PC-3 (cell line): ENCODE measurements at places on chromosomes 3 and 15.

GRCh38 chr3:16299746-16300145, 34.7 kb downstream of the OXNAD1 start:
- DNase-seq = no peak

DNA sequence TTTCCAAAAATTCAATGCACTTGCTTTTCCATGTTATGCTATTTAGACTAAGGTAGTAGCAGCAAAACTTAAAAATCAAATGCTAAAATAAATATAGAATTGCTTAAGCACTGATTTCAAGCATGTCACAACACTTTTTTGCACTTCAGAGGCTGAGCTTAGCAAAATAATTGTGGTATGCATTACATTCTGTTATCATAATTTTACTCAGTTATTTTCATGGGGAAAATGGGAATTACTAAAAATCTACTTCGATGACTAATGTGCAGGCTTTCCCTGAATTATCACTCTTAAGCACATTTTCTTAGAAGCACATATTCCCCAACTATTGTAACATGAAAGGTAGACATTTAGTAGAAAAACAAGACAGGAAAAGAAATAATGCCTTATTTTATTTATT, 322.4 kb upstream of the CBLB start:
- no peak for DNase-seq

DNA sequence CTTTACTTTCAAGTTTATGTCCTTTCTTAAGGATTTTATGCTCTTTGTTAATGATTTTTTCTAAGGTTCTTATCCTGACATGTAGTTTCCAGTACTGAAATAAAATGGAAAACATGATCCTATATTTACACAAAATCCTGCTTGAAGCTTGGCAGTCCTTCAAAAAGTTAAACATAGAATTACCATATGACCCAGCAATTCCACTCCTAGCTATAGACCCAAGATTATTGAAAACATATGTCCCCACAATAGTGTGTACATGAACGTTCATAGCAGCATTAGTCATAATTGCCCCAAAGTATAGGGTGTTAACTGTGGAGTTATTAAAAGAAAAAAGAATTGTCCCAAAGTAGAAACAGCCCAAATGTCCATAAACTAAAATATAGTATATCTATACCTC, 33.2 kb downstream of the ITGB5 start:
- no peak for DNase-seq

DNA sequence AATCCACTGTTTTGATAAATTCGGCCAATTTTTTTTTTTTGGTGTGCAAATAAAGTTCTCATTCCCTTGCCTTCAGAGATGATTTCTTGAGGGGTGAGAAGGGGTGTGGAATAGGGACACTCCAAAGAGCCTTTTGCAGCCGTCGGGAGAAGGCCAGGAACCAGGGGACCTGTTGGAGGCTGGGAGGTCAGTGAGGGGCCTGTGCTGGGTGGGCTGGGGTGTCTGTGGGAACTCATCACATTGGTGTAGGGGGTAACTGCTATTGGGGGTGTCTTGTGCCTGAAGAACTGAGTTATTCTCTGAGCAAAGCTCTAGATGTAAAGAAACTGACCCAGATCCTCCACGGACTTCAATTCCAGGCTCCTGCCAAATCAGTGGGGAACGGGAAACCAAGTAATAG, 13.5 kb upstream of the SKIC8 start:
- no peak for DNase-seq

GRCh38 chr3:53583161-53583690, 88.8 kb downstream of the CACNA1D start:
- no peak for DNase-seq

- DNase-seq = no peak
Observed at GRCh38 chr15:91694131-91694830, 159.2 kb upstream of the SLCO3A1 start.

GRCh38 chr15:72230197-72231065, 559 bp downstream of the PKM start:
- peak; percentile 72 for DNase-seq

DNA sequence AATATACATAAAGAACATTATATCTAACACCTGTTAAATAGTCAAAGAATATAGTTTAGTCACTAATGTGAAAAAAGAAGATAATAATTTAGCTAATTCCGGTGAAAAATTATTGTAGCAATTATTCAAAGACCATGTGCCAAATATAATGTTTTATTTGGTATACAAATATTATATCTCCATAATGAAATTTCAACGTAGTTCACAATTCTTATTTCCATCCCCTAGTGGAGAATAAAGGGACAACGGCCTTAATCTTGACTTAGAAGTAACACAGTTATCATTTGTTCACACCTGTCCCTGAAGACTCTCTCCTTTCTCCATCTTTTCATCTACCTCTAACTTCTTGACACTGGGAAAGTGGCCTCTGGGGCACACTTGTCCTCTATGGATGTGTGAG, 213.4 kb downstream of the ERC2 start:
- DNase-seq = peak; percentile 22

DNA sequence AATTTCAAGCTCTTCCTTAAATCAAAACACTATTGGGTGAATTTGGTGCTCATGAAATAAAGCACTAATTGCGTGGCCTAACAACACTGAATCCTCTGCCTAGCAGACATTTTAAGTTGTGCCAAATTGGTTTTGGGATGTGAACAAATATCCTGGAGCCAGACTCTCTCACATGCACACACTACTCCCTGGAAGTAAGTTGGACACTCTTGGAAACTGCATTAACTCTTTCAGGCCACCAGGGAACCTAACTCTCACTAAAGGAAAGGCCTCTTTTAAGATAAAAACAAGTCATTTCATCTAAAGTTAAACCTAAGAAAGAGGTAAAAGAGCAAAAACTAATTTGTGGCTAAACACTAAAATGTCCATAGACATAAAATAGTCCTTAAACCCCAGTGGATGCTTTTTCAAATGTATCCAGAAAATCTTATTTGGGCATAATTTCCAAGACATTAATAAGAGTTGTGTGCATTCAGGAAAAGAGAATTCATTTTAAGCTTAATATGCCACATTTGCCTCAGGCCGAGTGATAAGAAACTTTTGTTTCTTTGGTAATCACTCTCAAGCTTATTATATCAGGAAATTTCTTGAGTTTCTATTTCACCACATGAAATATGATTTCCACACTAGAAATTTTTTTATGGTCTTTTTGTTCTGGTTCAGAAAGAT, 61.8 kb downstream of the ZBTB20 start:
- peak; percentile 15 for DNase-seq

DNA sequence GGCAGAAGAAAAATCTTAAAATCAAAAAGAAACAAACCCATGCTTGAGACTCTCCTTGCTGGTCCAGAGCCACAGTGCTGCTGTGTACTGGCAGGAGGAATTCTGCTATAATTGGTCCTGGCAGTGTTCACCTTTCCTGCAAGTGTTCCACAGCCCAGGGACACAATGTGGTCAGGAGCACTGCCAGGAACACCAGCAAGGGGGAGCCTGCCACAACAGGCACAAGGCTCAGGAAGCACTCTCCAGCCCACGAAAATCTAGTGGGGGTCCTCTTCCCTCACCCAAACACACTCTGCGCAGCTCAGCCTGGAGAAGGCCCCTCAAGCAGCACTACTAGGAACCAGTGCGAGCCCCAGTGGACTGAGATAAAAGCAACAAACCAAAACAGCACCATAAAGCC, 92.9 kb downstream of the UBE3A start:
- no peak for DNase-seq

DNA sequence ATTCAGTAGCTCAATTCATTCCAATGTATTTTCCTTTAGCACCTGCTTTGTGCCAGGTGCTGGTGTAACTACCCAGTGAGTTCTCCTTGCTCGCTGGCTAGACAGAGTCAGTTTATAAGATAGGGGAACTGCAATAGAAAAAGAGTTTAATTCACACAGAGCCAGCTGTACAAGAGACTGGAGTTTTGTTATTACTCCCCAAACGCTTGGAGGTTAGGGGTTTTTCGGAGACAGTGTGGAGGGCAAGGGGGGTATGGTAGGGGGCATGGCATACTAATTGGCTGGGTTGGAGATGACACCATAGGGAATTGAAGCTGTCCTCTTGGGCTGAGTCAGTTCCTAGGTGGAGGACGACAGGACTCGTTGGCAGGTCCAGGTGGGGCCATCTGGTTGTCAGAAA, 5.4 kb upstream of the CFAP91 start:
- no peak for DNase-seq

GRCh38 chr15:66498501-66499386, 1.2 kb upstream of the SNAPC5 start:
- peak; percentile 50 for DNase-seq

GRCh38 chr3:63918321-63918720, 6.1 kb upstream of the SCAANT1 start:
- DNase-seq = peak; percentile 39

DNA sequence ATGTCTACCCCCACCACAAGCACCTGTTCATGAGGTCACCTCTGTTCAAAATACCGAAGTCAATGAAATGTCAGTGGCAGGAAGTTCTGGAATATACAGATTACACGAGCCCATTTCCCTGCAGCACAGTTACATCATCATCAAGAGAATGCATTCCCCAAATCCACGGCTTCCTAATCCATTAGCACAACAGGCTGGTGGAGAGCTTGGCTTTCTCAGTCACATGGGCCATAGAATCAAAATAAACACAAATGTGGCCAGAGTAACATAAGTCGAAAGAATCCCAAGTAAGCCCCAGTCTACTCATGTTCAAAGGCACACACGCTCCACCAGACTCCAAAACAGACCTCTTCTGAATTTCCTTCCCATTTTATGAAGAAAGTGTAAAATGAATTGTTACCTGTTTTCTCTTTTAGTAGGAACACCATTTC, 419.3 kb downstream of the MAGI1 start:
- DNase-seq = no peak

DNA sequence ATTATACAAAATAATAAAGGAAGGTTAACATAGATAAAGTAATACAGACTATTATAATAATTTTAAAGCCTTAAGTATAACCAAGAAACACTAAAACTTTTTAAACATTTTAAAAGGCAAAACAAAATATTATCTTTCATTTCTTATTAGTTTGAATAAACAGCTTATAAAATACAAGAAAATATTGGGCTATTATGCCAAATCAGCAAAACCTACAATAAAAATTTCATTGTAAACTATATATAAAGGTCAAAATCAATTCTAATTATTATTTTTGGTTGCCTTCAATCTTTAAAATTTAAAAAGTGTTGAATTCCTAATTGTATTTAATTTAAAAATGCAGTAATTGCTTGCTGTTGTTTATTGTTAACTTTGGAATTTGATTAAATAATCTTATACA, 430.0 kb downstream of the ROBO1 start:
- DNase-seq = no peak

DNA sequence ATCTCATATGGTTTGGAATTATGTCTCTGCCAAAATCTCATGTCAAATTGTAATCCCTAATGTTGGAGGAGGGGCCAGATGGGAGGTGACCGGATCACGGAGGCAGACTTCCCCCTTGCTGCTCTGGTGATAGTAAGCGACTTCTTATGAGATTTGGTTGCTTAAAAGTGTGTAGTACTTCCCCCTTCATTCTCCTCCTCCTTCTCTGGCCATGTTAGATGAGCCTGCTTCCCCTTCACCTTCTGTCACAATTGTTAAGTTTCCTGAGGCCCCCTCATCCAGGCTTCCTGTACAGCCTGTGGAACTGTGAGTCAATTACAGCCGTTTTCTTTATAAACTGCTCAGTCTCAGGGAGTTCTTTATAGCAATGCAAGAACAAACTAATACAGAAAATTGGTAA, 51.1 kb downstream of the NEDD4 start:
- no peak for DNase-seq

DNA sequence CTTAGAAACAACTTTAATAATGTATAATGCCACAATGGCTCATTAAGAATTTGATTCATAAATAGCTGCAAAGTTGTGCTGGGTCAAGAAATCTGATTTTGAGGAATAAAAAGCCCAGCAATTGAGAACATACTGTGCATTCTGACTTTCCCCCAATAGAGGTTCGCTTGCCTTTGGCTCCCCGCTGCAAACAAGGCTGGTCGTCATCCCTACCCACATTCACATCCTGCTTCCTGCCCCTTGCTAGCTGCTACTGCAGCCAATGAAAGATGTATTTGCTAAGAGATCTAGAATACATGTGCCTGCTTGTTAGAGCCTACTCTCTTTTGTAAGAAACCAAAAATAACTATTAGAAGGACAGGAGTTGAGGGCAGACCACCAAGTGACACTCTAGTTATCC, 51.8 kb upstream of the GUCA1C start:
- DNase-seq = no peak

DNA sequence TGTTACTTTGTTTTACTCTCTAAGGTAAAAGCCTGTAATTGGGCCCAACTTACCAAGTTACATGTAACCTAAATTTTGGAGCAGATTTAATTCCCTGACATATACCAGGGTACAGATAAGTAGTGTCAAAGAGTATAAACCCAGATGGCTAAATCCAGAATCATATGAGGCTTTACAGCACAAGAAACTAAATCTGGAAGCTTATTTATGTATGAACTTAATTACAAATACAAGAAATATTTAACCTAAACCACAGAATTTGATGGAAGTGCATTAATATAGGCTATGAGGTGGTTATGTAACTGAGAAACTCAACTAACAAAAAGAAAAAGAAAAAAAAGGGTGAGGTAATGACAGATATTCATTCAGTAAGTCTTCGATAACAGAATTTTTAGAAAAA, 930.2 kb upstream of the ALCAM start:
- no peak for DNase-seq

DNA sequence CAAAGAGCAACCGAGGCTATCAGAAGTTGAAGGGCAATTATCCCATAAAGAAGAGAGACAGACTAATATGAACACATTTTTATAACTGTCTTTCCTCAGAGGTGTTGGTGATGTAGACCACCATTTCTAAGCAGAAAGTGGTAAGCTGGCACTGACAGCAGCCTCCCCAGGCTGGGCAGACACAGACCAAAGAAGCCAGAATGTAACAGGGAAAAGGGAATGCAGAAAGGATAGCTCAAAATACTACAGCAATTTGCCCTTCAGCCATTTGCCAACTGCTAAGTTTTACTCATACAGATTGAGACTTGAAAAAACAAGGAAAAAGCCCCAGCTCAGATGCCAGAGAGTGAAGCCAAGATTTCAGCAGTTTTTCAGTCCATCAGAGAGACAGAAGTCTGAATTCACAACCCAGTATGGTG, 73.5 kb upstream of the ABI3BP start:
- peak; percentile 25 for DNase-seq

GRCh38 chr3:122535964-122536631, 21.4 kb upstream of the KPNA1 start:
- no peak for DNase-seq

GRCh38 chr15:50940506-50940905, 32.0 kb downstream of the AP4E1 start:
- peak; percentile 58 for DNase-seq

DNA sequence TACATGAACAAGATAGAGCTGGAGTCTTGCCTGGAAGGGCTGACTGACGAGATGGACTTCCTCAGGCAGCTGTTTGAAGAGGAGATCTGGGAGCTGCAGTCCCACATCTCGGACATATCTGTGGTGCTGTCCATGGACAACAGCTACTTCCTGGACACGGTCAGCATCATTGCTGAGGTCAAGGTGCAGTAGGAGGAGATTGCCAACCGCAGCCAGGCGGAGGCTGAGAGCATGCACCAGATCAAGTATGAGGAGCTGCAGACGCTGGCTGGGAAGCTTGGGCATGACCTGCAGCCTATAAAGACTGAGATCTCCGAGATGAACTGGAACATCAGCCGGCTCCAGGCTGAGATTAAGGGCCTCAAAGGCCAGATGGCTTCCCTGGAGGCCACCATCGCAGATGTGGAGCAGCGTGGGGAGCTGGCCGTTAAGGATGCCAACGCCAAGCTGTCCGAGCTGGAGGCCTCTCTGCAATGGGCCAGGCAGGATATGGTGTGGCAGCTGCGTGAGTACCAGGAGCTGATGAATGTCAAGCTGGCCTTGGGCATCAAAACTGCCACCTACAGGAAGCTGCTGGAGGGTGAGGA, 5.5 kb upstream of the LARP6 start:
- no peak for DNase-seq
